ENCODE measurements at places on chromosomes 16 and 17.

DNA sequence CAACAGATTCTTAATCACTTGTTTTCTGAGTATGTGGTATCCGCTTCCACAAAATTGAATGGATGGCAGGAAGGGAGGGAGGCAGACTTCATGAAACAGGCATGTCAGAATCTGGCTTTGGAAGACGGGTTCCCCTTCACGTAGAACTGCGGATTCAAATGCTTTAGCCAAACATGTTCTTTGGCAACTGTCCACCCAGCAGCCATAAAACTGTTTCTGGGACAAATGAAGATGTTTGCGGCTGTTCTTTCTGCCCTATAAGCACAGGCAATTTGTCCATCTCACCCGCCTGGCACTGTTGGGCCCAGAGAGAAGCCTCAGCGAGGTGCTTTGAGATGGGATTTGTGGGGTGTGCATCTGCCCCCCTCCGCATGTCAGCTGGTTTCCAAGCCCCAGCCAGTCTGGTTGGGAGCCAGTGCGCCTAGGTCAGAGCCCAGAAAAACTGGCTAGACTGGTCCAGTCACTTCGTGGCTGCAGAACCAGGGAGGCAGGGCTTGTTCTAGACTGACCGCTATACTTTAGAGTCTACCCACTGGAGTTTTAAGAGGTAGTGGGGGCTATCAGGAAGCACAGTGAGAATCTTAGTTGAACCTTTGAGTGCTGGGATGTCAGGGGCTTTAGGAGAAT lies 6.3 kb downstream of the CRHR1 start:
- no peak for DNase-seq

DNA sequence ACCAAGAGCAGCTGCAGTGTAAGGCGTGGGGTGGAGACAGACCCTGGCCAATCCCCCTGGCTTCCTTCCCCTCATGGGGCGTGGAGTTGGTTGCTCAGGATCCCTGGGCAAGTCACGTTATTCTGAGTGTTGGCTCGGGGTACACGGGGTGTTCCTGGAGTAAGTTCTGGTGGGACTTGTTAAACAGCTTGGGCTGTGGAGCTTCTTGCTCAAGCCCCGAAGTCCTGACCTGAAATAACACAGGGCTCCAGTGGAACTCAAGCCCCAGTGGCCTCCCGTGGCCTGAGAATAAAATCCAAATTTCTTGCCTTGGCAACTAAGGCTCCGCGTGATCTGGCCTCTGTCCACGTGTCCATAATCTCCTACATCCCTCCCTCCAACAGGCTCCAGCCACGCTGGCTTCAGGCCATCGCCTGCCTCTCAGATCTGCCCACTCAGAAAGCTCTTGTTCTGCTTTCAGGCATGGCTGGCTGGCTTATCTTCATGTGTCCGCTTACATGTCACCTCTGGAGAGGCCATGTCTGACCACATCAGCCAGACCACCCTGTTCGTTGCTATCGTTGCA lies 49.3 kb upstream of the BCO1 start:
- peak; percentile 55 for DNase-seq

DNA sequence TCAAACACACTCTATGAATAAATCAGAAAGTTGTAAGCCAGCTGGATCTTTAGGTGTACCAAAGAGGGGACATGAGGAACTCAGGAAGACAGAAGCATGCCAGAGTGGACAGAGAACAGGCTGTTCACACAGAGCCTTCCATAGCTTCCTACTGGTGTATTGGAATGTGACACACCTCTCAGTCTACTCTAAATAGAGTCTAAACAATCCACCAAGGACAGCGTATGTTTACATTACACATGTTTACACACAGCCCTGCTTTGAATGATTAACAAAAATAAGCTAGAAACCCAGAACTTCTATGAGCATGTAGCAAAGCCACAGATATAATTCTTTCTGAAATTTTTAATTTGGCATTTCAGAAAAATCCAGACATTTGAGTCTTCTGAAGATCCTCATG lies 1279.0 kb upstream of the CDH8 start:
- no peak for DNase-seq

- DNase-seq, result peak; percentile 39
These were observed 466 bp upstream of the HSF4 start for GRCh38 chr16:67163999-67164558.

Data from BE2C (cell line).